Brain microvascular endothelial cell (primary cell): ENCODE measurements at places on chromosomes 2 and 18.

DNA sequence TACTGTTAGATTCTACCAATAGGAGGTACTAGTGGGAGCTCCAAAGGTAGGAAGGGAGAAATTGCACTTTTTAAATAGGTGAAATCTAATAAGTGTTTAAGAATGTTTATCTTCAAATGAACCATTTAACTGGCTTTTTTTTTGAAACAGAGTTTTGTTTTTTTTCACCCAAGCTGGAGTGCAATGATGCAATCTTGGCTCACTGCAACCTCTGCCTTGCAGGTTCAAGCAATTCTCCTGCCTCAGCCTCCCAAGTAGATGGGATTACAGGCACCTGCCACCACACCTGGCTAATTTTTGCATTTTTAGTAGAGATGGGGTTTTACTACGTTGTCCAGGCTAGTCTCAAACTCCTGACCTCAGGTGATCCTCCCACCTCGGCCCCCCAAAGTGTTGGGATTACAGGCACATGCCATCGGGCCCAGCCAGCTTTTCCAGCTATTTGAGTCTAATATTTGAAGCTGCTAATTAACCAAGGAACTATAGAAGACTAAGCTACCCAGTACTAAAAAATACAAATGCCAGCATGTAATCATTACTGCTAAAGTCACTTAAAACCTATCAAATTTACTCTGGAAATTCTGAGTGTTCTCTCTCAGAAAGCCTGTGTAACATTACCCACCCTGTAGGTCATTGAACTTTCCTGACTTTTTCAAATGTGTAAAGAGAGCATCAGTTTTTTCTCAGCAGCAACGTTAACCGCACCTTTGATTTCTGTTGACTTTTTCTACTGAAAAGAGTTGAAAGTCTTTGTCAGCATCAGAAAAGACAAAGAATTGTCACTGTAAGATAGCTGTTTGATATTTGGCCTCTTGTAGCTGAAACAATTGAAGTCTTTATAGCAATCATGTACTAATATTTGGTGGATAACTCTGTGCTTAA lies 24.6 kb upstream of the RNF149 start:
- DNase-seq: no peak

GRCh38 chr2:148882051-148882450 lies 7.0 kb downstream of the KIF5C start:
- no peak for DNase-seq

DNA sequence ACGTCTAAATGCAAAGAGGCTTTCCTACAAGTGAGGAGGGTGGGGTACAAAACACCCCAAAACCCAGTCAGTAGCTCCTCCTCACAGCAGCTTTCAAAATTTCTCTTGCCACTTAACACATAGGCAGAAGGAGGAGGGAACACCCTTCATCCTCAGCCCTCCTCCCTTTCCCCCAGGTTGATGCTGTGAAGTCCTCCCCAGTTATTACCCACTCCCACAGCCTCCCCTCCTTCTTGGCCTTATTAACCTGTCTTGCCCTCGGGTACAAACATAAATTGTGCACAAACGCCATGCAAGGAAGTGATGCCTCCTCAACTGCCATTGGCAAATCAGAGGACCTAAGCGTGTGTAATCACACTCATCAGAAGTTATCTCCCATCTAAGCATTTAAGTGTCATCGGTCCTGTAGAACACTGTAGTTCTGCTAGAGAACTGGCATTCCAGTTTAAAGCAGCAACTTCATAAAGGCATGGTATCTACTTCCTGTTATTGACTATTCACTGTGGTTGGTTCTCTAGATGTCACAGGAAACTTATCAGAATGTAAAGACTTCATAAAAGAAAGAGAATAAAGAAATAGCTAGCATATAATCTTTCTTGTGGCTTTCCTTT lies at the start of gene DSC1:
TSS of gene DSC1 (minus strand) at position 32 of the 611 bp plus-strand sequence. CDS start 262 bp downstream, outside the sequence.
- no peak for DNase-seq

- no peak for DNase-seq
These were observed 11.8 kb downstream of the NDUFA10 start for GRCh38 chr2:240013343-240013742.

- DNase-seq: no peak
These were observed 329.5 kb downstream of the CDH2 start for GRCh38 chr18:27847412-27847811.

GRCh38 chr2:13481201-13481600 lies 764.5 kb downstream of the TRIB2 start:
- peak; percentile 1 for DNase-seq

GRCh38 chr2:176639671-176640070 lies 370.4 kb downstream of the MTX2 start:
- no peak for DNase-seq

DNA sequence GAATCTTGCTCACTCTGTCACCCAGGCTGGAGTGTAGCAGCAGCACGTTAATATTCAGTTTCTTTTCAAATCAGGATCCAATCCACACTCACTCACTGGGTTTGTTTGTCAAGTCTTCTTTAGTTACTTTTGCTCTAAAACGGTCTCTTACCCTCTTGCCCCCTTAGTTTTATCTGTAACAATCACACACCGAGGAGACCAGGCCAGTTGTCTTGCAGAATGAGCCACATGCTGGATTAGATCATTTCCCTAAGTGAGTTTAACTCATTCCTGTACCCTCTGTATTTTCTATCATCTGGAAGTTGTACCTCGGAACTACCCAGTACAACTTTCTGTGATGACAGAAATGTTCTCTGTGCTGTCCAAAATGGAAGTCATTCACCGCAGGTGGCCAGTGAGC lies 20.7 kb upstream of the TOGARAM2 start:
- DNase-seq: no peak

DNA sequence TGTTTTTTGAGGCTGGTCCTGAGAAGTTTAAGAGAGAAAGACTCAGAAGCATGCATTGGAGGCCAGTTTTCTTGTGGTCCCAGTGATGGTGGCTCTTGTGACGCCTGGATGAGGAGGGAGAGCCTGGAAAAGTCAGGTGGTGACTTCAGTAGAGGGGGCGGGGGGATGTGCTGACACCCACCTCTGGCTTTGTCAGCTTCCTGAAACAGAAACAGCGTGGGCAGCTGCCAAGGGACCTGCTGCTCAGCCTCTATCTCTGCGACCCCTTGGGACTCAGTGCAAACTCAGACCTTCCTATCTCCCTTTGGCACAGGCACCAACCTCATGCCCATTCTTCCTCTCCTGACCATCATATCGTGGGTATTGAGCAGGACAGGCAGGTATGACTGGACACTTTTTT lies 6.4 kb downstream of the TGFBRAP1 start:
- no peak for DNase-seq

- DNase-seq: no peak
These were observed 62.2 kb downstream of the PAPOLG start for GRCh38 chr2:60818272-60818671.

GRCh38 chr2:68987021-68987503 lies 12.6 kb downstream of the GKN1 start:
- no peak for DNase-seq

DNA sequence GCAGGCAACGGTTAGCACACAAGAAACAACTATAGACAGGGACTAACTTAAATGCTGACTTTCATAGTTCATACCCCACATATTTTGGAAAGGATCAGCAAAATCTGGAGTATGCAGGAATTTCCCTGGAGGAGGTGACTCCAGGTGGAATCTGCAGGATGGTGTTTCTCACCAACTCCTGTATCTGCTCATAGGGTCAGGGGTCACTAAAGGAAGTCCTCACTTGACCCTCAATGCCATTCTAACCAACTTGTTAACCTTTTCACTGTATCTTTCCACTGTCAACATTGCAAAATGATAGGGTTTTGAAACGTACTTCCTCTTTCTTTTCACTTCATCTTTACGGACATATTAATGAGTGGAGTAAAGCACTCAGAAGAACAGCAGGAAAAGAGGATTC lies 207.0 kb upstream of the CXCR4 start:
- no peak for DNase-seq

GRCh38 chr2:239264838-239265651 lies 135.8 kb downstream of the HDAC4 start:
- DNase-seq: peak; percentile 59

DNA sequence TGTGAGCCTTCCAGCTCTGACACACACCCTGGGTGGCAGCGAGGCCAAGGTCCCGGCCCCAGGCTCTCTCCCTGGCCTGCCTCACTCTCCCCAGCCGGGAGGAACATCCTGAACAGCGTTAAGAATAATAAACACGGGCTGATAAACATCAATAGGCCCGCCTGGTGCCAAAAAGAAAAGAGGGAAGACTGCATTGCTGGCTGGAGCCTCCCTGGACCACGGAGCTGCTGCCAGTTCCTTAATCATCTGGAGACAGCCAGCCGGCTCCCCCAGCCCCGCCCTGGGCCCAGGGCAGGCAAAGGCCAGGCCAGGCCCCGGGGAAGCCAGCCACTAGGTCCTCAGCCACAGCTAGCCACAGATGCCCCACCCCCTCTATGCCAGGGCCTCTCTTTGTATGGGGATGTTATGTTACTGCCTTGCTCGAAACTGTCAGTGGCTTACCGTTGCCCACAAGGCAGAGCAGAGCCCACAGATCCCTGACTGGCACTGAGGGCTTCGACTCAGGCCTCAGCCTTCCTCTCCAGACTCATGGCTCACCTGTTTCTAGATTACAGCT lies 293.7 kb downstream of the DYSF start:
- DNase-seq: no peak
